IPS DF 19.7 (cell line): ENCODE measurements at places on chromosomes 7 and 10.

- DNase-seq: no peak
Measured at GRCh38 chr10:26430641-26431163, 7.4 kb upstream of the APBB1IP start.

- no peak for DNase-seq
Measured at GRCh38 chr10:8144496-8144895, 90.0 kb downstream of the GATA3 start.

- no peak for DNase-seq
Measured at GRCh38 chr7:5780801-5781496, 514 bp downstream of the RNF216 start.

- no peak for DNase-seq
Measured at GRCh38 chr7:10855583-10855982, 118.1 kb upstream of the PHF14 start.

- DNase-seq: no peak
Measured at GRCh38 chr7:36119005-36119706, 33.9 kb upstream of the EEPD1 start.

- peak; percentile 90 for DNase-seq
Measured at GRCh38 chr10:32139223-32140073, 83.2 kb upstream of the KIF5B start.

DNA sequence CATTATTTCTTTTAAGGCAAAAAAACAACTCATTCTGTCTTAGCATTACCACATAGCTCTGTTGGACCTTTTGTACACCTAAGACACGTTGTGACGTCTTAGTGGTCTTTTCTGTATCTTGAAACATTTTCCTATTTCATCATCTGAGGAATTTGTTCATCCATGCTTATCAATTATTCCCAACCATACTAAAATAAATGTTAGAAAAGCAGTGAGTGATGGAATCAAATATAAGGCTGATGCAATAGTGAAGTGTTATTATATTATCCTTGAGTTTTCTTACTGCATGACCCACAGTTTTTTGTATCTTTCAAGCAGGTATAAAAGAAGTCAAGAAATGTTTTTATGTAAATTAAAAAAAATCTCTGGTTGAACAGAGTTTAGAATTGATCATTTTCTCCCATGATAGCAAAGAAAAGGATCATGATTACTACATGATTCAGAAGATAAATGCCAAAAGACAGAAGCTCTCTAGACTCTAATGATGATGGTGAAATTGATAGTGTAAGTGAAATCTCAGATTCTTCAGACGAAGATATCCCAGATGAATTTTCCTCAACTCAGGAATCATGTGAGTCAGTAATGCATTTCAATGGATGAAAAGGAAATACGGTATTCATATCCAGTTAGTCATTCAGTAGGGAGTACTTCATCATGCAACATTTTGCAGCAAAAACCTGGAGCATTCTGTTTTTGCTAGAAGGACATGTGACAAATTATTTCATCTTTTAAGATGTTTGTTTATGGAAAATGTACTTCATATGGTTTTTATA is 51.4 kb downstream of the CELF2 start:
- DNase-seq: no peak

GRCh38 chr7:29629507-29629906 is 65.9 kb downstream of the PRR15 start:
- no peak for DNase-seq

GRCh38 chr7:4307316-4308204 is 374.5 kb upstream of the FOXK1 start:
- no peak for DNase-seq

GRCh38 chr7:130825819-130826218 is 91.8 kb upstream of the KLF14 start:
- DNase-seq: no peak

DNA sequence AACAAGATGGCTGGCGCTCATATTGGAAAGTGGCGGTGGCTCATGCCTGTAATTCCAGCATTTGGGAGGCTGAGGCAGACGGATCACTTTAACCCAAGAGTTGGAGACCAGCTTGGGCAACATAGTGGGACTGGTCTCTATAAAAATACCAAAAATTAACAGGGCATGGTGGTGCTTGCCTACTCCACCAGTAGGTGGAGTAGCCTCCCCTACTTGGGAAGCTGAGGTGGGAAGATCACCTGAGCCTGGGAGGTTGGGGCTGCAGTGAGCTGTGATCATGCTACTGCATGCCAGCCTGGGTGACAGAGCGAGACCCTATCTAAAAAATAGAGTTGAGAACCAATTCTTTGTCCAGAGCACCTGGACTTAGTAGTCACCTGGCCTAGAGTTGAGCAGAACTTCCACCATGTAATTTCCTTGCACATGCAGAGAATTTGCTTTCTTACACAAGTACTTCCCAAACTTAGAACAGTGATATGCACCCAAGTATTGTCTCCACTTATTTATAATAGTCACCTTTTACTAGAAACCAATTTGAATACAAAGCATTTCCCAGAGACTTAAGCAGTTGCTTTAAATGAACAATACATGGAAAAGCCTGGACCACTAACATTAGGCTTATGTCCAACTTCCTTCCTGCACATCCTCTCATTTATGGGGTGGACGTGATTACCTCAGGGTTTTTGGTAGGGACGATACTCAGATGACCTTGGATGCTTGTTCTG is 15.9 kb downstream of the LAMB4 start:
- peak; percentile 15 for DNase-seq

GRCh38 chr7:31079126-31079823 is 27.2 kb downstream of the ADCYAP1R1 start:
- no peak for DNase-seq

GRCh38 chr7:43628431-43628830 is 45.5 kb downstream of the STK17A start:
- no peak for DNase-seq

DNA sequence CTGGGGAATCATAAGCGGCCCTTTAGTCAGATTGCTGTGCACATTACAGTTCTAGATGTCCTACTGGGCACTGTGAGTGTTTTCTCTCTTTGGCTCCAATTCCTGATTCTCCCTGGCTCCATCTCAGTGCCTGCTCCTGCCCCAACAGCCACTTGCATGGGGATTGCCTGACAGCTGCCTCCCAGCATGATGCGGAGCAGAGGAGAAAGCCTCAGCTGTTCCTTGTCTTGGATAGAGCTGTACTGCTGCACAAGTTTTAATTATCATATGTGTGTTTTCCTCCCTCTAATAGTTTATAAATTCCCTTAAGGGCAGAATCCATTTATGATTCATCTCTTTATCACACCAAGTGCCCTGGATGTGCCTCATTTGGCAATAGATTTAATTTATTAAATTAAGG is 285.8 kb upstream of the COBL start:
- DNase-seq: no peak

DNA sequence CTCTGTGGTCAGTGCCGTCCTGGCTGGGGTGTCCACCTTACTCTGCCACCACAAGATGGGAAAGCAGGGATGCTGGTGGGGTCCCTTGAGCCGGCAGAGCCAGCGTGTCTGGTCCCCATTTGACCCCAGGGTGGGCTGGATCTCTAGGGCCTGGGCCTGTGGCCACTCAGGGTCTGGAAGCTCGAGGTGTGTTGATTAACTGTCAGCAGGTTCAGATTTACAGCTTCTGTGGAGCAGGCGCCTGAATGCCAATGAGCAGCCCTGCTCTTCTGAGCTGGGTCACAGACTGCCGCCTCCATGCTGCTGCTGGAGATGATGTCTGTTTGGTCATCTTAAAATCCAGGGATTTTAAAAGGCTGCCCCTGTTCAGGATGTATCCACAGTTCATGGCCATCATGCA is 11.3 kb upstream of the DPYSL4 start:
- DNase-seq: no peak

DNA sequence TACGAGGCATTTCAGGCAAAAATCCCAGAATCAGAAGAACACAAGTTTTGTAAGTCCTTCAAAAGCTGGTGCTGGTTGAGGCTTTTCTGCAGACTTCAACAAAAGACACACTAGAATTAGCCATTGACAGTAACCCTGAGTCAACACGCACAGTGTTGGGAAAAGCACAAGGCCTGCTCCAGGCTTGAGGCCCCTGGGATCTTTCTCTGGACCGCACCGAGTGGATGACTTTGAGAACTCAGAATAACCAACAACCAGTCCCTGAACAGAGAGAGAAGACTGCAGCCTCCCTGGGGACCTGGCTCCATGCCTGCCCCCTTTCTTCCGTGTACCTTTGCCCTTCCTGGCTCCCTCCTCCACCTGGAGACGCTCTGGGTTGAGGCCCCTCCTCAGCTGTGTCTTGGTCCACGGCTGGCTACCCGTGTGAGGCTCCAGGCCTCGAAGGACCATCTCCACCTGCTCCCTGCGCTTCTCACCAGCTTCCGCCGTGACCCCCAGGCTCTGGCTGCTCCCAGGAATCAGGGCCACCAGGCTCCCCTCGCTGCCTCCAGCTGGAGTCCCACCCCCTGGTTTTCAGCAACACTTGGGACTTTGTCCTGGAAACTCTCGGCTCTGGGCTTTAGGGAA is 28.4 kb downstream of the DIP2C start:
- DNase-seq: no peak

DNA sequence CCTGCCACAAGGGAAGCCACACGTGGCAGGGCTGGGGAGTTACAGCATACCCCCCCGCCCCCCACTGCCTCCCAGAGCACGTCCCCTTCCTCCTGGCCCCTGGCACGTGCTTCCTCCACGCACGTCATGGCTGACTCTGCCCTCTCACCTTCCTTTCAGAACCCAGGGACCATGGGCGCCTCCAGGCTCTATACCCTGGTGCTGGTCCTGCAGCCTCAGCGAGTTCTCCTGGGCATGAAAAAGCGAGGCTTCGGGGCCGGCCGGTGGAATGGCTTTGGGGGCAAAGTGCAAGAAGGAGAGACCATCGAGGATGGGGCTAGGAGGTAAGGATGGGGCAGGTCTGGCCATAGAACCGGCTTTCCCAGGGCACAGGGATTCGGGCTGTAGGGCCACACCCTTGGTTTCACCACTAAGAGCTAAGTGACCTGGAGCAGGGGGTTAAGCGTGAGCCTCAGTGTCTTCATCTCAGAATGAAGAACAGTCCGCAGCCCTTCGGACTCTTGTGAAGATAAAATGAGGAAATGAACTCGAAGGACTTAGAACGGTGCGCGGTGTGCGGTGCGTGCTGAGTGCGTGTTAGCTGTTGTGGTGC is 2.5 kb downstream of the NUDT1 start:
- no peak for DNase-seq

DNA sequence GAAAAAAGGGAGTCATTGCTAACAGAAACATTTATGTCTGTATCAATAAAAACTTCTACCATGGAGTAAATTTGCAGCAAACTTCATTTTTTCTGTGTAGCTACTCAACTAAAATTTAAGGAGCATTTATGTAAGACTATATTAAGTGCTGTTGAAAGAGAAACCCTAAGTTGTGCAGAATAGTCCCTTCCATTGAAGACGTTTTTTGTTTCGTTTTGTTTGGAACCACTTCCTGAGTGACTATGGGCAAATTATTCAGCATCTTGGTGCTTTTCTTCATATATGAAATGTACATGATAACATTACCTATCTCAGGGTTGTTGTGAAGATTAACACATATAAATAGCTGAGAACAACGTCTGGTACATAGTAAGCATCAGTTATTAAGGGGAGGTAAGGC is 24.3 kb downstream of the SEM1 start:
- no peak for DNase-seq
